GF-D8 (cell line): ENCODE measurements at places on chromosomes 16 and 17.
A peak's percentile ranks its signal among the peaks of the same experiment; 100 is the strongest.

DNA sequence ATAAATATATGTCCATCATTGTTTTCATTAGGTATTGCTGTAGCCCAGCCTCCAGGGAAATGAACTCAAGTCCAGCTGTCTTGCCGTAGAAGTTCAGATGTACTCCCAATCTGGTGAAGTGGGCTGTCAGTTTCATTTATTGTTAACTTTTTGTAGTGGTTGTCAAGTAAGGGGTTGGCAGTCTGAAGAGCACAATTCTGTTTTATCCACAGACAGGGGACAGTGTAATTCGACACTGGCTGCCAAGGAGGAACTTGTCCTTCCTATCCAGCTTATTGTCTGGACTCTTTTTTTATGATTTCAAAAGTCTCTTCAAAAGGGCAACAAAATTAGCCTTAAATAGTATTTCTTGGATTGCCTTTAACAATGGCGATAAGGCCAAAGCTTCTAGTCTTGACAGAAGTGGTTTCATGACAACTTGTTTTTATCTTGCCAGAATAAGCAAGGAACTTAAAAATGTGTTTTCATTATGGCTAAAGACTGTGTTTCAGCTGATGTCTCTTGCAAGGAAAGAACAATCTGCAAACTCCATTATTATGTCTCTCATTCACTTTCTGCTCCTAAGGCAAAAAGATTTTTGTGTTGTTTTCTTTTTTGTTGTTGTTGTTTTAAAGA lies 73.9 kb upstream of the TANC2 start:
- DNase-seq = no peak

DNA sequence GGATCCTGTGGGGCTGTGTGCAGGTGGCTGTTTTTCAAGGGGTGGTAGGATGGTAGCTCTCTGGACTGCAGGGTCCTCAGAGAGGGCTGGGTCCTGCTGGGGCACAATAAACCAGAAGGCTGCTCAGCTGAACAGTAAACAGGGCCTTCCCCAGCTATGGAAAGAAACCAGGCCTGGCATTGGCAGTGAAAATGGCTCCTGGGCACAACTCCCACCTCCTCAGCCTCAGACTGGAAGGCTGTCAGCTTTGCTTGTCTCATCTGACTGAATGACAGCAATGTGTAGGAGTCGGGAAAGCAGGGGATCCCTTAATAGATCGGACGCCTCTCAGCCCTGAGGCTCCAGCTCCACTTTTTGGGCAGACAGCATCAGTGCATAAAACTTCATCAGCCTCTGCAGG lies 59.8 kb upstream of the NLRP1 start:
- DNase-seq = no peak

GRCh38 chr16:48256579-48257177 lies 9.3 kb upstream of the ABCC11 start:
- DNase-seq = no peak

DNA sequence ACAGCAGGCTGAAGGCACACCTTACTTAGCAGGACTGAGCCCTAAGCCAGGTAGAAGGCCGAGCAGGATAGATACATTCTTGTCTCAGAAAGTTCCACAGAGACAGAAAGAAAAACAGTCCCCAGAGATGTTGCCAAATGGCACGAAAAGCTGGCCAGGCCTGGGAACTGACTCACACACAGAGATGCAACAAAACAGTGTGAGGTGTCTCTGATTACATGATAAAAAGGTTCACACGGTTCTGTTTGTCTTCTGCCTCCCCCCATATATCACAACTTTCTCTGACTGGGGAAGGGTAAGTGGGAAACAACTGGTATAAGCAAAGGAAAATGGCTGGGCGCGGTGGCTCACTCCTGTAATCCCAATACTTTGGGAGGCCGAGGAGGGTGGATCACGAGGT lies 1.7 kb downstream of the WBP2 start:
- DNase-seq = no peak

- no peak for DNase-seq
Measured at GRCh38 chr17:83058266-83058798, 21.1 kb upstream of the METRNL start.

DNA sequence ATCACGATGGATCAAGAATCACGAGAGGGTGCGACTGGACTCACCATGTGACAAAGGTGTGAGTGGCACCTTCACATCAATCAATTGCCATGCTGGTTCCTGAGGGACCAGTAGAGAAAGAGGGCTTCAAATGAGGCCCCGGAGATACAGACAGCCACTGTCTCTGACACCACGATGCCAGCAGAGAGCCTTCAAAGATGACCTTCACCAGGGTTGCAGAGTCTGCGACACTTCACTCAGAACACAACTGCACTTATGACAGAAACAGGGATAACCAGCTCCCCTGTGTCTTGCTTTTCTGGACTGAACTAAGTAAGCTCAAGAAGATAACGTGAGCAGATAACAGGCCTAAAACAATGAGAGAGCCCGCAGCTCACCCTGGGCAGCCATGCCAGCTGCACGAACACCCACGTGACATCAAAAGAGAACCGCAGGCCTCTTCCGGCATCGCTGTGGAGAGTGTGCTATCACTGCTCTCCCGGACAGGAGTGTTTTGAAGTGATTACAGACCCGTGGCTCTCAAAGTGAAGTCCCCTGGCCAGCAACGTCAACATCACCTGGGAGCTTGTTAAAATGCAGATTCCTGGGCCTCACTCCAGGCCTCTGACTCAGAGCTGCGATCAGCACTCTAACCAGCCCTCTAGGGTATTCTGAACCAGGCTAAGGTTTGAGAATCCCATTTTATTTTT lies 36.4 kb downstream of the KLHDC4 start:
- no peak for DNase-seq

DNA sequence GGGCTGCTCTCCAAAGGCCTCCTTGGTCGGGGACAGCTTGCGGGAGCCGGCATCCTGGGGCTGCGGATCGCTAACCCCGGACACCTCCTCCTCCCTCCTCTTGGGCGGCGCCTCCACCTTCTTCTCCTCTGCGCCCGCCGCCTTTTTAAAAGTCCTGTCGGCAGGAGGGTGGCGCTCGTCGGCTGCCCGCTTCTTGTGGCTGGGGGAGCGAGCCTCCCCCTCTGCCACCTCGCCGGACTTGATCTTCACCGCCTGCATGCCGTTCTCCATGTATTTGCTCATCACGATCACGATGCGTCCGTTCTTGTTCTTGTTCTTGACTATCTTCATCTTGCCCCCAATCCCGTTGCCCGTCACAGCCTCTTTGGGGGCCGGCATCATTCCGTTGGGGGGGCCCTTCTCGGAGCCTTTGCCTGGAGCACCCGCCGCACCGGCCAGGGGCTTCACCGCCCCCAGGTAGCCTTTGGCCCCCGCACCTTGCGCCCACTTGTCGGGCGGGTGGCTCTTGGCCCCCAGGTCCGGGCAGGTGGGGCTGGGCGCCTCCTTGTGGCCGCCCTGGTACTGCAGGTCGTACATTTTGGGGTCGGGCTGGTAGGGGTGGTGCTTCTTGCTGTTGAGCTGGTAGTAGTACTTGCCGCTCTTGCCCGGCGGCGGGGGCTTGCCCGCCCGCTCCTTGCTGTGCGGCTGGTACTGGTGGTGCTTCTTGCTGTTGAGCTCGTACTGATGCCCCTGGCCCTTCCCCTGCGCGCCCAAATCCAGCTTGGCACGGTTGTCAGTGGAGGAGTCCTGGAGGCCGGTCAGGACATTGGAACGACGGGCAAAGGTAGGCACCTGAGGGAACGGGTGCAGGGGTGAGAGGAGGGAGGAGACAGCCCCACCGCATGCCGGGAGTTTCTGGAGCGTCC lies 4.4 kb downstream of the CBX4 start:
- no peak for DNase-seq

GRCh38 chr16:87202346-87202745 lies 114.8 kb downstream of the C16orf95 start:
- DNase-seq = no peak

DNA sequence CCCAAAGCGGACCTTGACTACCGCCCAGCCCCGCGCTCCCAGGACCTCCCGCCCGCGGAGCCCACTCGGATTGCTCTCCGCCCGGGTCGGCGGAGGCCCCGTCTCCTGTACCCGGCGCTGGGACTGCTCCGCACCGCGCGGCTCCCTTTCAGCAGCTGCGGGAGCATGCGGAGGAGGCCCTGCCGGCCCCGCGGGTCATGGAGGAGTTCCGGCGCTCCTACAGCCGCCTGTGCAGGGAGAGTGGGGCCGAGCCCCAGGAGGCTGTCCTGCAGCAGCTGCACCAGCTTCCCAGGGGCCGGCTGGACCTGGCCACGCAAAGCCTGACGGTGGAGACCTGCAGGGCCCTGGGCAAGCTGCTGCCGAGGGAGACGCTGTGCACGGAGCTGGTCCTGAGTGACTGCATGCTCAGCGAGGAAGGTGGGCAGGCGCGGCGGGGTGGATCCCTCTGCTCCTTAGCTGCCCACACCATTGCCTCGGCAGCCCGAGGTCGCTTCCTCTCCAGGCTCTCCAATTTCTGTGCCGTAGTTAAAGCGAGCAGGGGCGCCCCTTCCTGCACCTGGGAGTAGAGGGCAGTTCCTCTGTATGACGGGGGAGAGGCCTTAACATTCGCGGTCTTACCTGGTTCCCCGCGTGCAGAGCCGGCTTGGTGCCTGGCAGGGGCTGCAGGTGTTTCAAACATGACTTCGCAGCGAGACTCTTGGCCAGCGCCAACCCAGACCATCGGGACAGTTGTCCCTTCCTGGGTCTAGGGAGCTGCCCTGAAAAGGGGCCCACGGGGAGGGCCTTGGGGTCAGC lies 539 bp downstream of the LRRC45 start:
- DNase-seq = peak; percentile 2

DNA sequence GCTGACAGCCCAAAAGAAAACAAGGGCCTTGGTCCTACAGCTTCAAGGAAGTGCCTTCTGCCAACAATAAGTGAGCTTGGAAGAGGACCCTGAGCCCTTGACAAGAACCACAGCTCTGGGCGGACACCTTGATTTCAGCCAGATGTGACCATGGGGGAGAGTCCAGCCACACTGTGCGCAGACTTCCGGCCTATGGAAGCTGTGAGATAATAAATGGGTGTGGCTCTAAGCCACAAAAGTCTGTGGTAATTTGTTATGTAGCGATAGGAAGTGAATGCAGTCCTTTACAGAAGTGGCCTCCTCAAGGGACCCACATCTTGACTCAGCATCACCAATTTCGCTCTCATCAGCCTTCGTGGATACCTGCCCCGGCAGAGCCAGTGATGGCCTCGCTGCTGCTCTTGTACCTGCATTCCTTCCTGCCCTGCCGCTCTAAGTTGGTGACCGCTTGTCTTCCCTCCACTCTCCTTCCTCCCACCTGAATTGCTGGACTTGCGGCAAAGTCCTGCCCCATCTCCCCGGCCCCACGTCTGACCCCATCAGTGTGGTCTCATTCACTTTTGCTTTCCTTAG lies 29.3 kb downstream of the PRSS54 start:
- DNase-seq = peak; percentile 54

GRCh38 chr17:57284583-57284982 lies 28.3 kb downstream of the MSI2 start:
- DNase-seq = no peak

DNA sequence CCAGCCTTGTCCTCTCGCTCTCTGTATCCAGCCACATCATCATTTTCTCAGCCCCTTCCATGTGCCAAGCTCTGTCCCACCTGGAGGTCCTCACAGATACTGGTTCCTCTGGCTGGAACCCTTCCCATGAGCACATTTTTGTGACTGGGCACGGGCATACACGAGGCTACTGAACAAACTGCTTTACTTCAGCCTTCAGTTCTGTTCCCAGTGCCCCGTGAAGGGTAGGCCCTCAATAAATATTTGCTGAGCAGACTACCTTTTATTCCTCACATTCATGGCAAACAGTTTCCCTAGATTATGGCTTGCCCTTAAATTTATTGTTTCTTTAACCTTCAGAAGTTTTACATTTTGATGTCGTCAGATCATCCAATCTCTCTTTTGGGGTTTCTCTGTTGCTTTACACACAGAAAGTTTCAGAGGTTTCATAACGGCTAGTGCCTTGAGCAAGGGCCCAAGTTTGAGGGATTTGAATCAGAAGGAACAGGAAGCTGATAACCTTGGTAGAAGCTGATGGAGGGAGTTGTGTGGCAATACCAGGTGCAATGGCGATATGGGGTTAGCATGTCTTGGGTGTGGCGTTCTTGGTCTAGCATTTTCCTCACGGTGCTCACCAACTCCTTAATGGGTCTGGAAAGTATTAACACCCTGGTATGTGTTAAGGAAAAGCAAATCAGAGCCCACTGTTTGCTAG lies 27.8 kb downstream of the TMEM92 start:
- peak; percentile 40 for DNase-seq

GRCh38 chr17:74603037-74603635 lies 11.1 kb upstream of the CD300LD start:
- DNase-seq = no peak

- DNase-seq = no peak
Measured at GRCh38 chr16:2438121-2438520, 8.9 kb downstream of the CCNF start.

DNA sequence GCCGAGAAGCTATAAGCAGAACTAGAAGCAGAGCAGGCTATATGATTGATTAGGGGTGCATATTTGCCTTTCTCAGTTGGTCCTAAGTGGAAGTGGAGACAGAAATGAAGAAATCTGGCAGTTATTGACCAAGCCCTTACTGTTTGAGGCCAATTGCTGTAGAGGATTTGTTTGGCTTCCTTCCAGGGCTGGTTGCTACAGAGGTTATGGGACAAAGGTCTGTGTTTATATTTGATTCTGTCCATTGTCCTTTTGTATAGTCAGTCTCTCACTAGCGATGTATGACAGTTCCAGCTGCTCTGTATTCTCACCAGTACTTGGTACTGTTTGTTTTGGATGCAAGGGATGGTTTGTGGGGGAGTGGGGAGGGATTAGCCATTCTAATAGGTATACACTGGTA lies 7.3 kb upstream of the ALOX15 start:
- DNase-seq = no peak

DNA sequence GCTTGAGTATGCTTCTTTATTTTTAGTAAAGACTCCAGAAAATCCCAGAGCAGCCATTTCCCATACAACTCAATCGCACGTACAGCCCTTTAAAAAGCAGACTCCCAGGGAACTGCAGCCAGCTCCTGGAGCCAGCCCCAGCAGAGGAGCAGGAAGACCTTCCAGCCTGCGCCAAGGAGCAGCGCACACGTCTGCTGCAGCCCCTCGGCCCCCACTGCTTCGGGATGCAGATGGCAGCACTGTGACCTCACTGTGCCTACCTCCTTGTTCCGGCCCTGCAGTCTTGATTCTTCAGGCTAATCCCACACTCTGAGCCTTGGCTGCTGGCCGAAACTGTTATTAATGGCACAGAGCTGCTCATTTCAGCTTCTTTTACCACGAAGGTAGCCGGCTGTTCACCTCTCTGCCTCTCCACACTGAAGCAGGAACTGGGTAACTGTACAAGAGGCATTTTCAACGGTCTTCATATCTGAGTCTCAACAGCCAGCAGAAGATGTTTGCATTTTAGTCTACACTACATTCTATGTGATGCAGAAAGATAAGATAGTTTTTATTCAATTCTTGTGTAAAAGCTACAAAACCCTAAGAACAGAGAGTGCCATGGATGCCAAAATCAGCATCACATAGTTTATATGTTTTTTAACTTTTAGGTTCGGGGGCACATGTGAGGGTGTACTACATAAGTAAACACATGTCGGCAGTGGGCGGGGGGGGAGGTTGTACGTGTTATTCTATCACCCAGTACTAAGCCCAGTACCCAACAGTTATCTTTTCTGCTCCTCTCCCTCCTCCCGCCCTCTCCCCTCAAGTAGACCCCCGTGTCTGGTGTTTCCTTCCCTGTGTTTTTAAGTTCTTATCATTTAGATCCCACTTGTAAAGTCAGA lies 130.9 kb downstream of the ANKRD11 start:
- DNase-seq = no peak
